ENCODE measurements at places on chromosomes 6 and 20.

DNA sequence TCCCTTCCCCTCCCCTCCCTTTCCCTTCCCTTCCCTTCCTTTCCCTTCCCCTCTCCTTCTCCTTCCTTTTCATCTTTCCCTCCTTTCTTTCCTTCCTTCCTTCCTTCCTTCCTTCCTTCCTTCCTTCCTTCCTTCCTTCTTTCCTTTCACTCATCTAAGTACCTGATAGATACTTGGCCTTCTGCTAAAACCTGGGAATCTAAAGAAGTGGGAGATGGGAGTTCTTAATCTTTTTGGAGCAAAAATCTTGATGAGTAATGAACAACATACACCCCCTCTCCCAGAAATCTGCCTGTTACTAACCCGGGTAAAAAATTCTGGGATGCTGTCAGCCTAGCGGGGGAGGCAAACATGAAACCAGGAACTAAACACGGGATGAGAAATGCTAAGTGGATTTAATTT is 100.7 kb downstream of the VEGFA start:
- DNase-seq: no peak

DNA sequence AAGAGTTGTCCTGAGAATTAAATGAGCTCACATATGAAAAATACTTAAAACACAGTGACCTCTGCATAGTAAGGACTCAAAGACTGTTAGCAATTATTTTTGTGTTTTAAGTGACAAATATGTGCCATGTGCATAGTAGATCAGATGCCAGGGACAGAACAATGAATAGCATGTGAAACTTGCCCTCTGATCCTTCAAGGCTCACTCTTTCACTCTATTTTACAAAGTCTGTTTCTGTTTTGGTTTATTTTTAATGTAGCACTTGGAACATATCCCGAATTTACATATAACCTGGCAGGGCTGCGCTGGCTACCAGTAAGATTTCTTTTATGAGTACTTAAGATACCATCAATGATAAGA is 135.5 kb upstream of the TNFAIP3 start:
- peak; percentile 25 for DNase-seq

DNA sequence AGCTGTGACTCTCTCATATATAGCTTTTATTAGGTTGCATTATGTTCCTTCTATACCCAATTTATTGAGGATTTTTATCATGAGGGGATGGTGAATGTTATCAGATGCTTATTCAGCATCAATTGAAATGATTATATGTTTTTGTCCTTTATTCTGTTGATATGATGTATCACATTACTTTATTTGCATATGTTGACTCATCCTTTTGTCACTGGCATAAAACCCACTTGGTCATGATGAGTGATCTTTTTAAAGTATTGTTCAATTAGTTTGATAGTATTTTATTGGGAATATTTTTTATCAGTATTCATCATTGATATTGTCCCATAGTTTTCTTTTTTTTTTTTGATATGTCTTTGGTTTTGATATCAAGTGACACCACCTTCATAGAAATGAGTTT is 529.9 kb downstream of the MMUT start:
- DNase-seq: peak; percentile 41

GRCh38 chr20:53735536-53736050 is 142.0 kb upstream of the ZNF217 start:
- peak; percentile 21 for DNase-seq

- DNase-seq: no peak
Observed at GRCh38 chr20:56689318-56689717, 60.2 kb downstream of the TFAP2C start.

DNA sequence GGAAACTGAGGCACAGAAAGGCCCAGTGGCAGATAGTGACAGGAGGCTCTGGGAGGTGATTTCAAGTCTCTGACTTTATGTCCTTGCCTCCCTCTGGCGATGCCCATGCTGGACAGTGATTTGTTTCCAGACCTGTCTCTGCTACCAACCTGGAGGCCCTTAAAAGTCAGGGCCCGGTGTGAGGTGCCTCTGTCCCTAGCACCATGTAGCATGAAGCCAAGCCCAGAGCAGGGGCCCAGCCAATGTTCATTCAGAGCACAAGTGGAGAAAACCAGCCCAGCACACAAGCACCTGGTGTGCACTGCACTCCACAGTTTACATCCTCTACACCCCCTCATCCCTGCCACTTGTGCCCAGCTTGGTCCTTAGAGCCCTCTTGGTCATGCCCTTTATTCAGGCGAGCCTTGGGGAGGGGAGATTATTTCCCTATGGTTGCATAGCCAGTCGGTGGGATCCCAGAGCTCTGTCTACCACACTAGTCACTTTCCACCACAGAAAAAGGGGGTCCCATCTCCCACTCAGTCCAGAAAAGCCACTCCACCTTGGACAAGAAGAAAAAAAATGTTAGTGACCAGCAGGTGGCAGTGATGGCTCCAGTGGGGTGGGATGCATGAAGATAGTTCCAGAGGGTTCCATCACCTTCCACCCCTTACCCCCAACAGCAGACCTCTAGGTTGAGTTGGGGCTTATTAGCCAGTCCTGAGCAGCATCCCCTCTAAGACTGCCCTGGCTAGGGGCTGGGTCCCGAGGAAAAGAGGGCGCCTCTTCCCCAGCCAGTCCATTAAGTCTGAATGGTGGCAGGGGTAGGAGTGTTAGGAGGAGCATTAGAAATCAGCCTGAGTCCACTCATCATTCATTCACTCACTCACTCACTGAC is 30.9 kb downstream of the KIAA1755 start:
- peak; percentile 30 for DNase-seq

DNA sequence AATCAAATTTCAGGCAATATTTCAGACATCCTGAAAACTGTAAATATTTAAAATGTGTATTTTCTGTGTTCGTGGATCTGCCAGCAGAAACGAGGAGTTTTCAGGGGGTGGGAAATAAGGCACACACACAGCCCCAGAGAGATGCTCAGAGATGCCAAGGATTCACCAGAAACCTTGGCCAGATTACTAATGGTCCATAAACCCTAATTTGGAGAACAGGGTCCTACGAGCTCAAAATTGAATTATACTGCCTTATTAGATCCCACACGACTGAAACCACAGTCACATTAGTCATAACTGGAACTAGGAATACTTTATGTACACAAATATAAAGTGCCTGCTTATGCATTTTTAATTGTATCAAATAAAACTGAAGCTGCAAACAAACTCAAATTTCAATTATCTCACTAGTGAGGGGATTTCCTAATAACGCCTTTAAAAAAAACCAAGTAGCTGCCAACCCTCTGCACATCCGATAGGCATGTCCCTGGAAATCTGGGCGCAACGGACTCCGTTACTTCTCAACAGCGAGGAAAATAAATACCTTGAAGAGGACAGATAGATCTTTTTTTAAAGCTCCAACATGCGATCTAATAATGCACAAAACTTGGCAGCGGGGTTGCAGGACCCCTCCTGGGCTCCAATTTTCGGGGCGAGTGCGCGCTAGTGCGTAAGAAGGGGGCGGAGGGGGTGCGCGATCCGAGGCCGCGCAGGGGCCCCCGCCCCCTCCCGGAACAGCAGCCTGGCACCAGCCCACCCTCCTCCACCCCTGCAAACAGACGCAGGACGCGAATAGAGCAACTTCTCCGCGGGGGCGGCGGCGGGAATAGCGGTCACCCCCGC is 897 bp downstream of the CHD6 start:
- peak; percentile 60 for DNase-seq

DNA sequence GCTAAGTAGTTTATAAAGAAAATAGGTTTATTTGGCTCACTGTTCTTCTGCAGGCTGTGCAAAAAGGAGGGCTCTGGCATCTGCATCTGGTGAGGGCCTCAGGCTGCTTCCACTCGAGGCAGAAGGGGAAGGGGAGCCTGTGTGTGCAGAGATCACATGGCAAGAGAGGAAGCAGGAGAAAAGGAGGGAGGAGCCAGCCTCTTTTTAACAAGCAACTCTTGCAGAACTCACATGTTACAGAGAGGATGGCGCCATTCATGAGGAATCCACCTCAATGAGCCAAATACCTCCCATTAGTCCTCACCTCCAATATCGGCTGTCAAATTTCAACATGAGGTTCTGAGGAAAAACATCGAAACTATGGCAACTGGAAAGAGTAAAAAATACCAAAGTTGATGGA is 666.6 kb upstream of the SLC35B3 start:
- DNase-seq: peak; percentile 2

DNA sequence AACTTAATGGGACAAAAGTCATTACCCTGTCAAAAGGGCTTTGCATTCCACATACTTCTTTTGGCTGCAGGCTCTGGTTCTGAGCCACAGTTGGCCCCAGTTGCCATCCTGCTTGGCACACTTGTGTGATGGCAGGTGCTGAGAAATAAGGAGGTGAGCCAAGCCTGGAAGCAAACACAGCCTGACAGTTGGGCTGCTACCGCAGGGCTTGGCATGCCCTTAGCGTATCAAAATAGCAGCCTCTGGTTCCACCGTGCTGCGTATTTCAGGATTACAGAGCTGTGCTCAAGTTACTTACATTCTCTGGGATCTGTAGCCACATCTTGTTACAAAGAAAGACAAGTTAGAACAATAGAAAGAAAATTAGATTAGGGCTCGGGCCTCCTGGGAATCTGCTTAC is 11.1 kb downstream of the MTHFD1L start:
- DNase-seq: no peak

- no peak for DNase-seq
Observed at GRCh38 chr20:35120012-35120701, 27.0 kb downstream of the EDEM2 start.

GRCh38 chr6:158073776-158074175 is 92.1 kb downstream of the SYNJ2 start:
- DNase-seq: no peak

GRCh38 chr6:52497652-52498408 is 77.7 kb downstream of the EFHC1 start:
- DNase-seq: peak; percentile 48

GRCh38 chr20:48689388-48689787 is 138.4 kb downstream of the PREX1 start:
- DNase-seq: no peak

DNA sequence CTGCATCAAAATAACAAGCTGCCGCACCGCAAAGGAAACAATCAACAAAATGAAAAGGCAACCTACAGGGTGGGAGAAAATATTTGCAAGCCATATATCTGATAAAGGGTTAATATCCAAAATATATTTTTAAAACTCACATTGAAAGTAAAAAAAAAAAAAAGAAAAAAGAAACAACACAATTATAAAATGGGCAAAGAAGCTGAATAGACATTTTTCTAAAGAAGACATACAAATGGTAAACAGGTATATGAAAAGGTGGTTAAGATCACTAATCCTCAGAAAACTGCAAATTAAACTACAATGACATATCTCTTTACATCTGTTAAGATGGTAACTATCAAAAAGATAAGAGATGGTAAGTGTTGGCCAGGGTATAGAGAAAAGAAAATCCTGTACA is 105.4 kb upstream of the LY86 start:
- no peak for DNase-seq

- peak; percentile 93 for DNase-seq
Observed at GRCh38 chr6:31651602-31652191, 764 bp downstream of the BAG6 start.

DNA sequence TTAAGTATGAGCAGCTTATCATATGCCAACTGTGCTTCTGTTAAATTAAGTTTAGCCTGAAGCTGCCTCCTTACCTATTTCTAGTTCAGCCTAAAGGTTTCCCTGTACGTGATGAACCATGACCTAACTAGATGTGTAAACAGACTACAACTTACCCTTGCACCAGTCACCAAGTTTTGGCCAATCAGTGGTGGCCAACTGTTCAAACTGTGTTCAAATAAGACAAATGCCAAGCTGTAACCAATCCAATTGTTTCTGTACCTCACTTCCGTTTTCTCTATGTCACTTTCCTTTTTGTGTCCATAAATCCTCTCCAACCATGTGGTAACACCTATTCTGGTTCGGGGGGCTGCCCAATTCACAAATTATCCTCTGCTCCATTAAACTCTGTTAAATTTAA is 6.0 kb upstream of the SLC2A10 start:
- DNase-seq: peak; percentile 27

- DNase-seq: no peak
Observed at GRCh38 chr6:138944412-138944811, 43.6 kb downstream of the REPS1 start.

DNA sequence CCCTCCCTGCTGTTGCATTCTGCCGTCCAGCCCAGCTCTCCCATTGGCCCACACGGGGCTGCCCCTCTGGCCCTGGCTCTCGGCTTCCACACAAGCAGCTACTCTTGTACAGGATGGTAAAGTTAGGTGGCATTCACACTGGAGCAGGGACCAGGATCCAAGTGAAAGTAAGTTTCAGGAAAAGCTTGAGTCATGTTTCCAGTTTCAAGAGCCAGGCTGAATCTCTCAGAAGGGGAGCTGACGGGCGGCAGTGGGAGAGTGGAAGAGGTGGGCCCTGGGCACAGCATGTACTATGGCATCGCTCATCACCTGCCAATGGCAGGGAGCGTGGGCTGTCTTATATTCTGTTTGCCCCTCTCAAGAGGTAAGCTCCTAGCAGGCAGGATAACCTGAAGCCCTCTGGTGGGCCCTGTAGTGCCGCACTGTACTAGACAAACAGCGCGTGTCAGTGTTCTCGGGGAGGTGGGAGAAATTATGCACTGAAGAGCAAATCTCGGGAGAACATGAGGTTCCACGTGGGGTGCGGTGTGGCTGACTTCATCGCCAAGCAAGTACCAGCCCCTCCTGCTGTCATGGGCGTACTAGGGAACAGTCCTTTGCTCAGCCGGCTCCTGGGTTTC is 241.5 kb downstream of the NRN1 start:
- no peak for DNase-seq

GRCh38 chr20:32509639-32510066 is 75.5 kb downstream of the NOL4L start:
- no peak for DNase-seq

Data from DMS53 (cell line).